ENCODE measurements at places on chromosomes 16 and 17.

- no peak for DNase-seq
These were observed 6.9 kb upstream of the GJD3 start for GRCh38 chr17:40371261-40371929.

- DNase-seq: no peak
These were observed 31.9 kb downstream of the SLFN11 start for GRCh38 chr17:35341411-35341992.

DNA sequence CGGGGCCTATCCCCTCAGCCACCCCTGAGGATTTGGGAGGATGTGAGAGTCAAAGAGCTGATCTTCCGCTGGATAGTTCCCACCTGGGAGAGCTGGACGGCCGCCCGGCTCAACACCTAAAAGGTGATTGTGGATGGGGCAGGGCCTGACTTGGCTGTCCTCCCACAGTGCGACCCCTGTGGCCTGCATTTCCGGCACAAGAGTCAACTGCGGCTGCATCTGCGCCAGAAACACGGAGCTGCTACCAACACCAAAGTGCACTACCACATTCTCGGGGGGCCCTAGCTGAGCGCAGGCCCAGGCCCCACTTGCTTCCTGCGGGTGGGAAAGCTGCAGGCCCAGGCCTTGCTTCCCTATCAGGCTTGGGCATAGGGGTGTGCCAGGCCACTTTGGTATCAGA lies 4.5 kb downstream of the BCL6B start:
- no peak for DNase-seq

- DNase-seq: no peak
These were observed 2.8 kb upstream of the MATCAP1 start for GRCh38 chr16:67186550-67186950.

DNA sequence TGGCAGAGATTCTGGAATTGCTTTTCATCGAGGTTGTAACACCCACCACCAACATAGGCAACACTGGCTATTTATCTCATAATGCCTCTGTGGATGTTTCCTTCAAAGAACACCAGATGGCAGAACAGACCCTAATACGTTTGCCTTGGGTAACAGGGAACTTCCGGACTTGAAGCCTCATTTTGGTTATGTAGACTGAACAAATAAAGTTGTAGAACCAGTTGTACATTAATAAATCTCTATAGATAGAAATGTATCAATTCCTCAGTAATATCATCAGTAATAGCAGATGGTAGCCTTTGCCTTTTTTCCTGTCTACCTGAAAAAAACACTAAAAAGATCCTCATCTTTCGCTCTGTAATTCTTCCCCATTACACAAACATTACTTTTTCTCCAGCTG lies 25.9 kb upstream of the APOH start:
- DNase-seq: no peak

DNA sequence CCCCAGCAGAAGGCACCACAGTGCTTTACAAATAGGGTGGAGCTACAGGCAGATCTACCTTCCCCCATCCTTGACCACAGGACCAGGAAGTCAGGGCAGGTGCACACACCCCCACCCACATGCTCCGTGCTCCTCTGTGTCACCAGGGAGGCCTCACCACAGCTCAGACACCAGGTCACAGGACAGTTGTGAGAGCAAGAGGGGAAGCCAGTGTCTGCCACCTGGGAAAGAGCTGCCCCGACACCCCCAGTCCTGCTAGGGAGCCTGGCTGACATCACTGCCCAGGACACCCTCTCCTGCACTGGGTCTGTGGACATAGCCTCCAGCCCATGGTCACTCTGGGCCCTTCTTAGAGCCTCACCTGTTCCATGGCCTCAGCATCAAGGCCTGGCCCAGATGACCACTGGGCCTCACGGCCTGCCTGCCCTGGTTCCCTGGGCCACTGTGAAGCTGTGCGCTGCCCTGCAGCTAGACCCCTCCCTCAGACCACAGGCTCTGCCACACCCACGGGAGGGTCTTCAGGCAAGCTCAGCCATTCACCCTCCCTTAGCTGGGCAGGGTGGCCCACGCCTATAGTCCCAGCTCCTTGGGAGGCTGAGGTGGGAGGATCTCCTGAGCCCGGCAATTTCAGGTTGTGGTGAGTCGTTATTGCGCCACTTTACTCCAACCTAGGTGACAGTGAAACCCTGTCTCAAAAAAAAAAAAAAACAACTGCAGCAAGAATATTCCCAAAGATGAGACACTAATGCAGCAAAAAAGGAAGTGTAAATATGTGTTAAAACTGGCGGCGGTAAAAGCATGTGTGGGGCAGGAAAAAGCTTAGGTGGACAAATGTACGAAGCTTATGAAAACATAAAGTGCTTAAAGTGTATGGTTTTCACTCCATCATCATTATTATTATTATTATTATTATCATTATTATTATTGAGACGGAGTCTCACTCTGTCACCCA lies 14.2 kb downstream of the POLR3K start:
- DNase-seq: no peak

- no peak for DNase-seq
These were observed 37.6 kb upstream of the PIRT start for GRCh38 chr17:10875430-10875851.

DNA sequence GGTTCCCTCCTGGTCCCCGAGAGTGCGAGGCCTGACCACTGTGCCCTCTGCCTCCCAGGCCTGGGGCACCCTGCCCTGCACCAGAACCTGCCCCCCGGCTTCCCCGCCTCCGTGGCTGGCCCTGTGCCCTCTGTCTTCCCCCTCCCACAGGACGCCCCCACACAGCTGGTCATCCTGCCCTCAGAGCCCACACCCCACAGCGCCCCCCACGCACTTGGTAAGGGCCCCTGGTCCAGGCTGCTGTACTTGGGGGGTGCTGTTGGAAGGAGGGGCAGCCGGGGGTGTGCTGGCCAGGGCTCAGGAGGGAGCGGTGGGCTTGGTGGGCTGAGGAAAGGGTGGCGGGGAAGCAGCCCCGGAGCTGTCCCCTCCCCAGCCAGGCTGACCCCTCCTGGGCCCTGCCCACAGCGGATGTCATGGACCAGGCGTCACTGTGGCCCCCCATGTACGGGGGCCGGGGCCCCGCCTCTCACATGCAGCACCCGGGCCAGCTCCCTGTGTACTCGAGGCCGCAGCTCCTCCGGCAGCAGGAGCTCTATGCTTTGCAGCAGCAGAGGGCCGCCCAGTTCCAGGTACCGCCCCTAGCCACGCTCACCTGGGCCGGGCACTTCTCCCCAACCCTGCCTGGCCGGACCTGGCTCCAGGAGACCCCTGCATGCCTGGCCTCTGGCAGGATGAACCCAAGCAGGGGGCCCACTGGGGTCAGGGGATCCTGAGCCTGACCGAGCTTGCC lies 49.5 kb downstream of the BAHCC1 start:
- DNase-seq: no peak

DNA sequence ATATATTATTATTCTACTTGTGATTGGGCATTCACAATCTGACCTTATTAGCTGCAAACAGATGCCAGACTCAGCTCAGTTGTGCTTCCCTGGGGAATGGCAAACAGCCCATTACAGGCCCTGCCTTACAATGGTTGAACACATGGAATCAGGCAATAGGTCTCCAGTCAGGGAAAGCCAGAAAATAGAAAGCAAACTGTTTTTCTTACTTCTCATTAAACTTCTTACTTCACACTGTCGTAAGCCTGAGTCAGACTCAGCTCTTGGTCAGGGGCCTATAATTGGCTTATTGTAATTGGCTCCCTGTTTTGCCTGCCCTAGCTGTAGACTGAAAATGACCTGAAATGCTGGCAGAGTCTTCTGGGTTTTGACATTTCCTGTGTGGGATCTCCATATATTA lies 77.0 kb upstream of the CA10 start:
- DNase-seq: no peak

GRCh38 chr17:1546292-1546922 lies 16.2 kb downstream of the PITPNA start:
- no peak for DNase-seq

GRCh38 chr17:63529711-63530556 lies 6.8 kb downstream of the KCNH6 start:
- DNase-seq: no peak

DNA sequence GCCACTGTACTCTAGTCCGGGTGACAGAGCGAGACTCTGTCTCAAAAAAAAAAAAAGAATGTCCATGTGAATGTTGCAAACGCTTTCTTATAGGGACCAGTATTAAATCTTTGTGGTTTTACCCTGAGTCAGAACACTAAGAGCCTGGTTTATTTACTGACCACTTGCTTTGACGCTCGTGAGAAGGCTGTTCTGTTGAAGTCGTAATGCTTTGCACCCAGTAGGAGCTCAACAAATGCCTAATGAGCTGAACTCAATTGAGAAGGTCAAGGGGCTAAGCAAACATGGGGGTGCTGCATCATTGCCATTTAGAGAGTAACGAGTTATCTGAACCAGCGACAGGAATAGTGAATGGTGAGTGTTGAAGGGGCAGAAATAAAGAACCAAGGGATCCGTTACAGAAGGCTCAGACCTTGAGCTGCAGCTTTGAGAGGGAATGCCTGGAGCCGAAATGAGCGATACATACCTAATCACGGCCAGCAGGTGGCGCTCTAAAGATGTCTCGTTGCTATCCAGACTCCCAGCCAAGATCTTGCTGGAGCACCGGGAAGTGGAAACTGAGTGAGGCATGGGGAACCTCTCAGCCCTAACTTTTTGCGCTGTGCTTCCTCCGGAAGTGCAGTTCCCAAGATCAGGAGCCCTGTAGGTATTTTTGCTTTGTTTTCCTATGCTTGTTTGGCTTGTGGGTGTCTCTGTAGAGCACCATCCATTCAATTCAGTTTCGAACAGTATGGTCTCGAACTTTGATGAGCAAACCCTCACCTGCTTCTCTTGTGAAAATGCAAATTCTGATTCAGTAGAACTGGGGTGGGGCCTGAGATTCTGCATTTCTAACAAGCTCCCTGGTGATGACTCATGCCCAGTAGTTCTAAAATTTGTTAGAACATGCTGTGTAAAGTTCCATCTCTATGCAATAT lies 12.6 kb upstream of the RNF222 start:
- DNase-seq: peak; percentile 66

DNA sequence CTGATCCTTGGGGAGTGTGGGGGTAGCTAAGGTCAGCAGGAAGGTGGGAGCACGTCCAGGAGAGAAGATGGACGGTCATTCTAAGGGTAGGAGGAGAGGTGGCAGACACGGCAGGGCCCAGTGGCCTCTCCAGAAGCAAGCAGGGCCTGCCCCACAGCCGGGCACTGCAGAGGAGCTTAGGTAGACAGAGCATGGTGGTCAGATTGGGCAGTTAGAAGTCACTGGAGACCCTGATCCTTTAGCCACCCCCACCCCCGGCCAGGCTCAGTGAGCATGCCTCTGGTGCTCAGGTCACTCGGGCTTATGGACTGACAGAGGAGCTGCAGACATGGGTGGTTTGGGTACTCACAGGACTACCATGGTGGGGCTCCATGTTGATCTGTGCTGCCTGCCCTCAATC lies 26.3 kb downstream of the NLRP1 start:
- DNase-seq: no peak

GRCh38 chr17:2955931-2956582 lies 107.3 kb downstream of the OR1D5 start:
- no peak for DNase-seq

GRCh38 chr17:39836117-39836516 lies 28.0 kb downstream of the IKZF3 start:
- DNase-seq: no peak

GRCh38 chr16:9555051-9555450 lies 463.6 kb downstream of the HAPSTR1 start:
- no peak for DNase-seq

- no peak for DNase-seq
These were observed 111.8 kb downstream of the SMG6 start for GRCh38 chr17:2191785-2192184.

GRCh38 chr16:68823401-68824135 lies 19.8 kb upstream of the TANGO6 start:
- DNase-seq: peak; percentile 3

- peak; percentile 78 for DNase-seq
These were observed 28.8 kb downstream of the DYNLRB2 start for GRCh38 chr16:80569440-80570105.

- no peak for DNase-seq
These were observed 11.8 kb upstream of the MLYCD start for GRCh38 chr16:83887080-83887479.

- DNase-seq: no peak
These were observed 2.9 kb downstream of the CDIP1 start for GRCh38 chr16:4535627-4536108.

DNA sequence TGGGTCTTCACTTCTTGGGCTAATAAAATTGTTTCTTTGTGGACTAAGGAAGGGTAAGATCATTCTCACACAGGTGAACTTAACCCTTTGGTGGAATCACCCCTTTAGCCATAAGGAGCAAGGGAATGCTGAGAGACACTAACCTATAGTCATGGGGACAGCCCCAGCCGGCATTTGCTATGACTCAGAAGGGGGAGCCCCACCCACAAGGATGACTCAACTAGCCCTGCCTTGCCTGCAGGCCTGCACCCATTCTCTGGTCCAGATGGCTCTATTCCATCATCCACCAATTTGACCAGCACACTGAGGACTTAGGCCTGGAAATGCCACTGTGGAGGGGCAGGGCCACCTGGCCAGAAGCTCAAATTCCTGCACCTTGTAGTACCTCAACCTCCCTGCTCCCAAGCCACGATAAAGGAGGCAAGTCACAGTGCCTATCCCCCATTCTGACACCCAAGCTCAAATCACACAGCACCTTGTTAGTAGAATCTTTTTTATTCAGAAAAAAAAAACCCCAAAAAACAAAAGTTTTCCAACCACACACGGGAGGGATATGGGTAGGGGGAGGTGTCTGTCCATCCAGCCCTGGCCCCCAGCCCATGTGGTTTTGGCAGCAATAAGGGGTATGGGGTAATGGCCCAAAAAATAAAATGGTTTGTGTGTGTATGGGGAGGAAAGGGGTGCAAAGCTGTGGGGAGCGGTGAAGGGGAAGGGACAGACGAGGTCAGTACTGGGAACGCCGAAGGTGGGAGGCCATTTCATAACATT lies 3.0 kb downstream of the PFN1 start:
- DNase-seq: peak; percentile 70

GRCh38 chr17:46872421-46872820 lies 21.0 kb downstream of the WNT9B start:
- no peak for DNase-seq

- DNase-seq: peak; percentile 63
These were observed 19.3 kb downstream of the CD2BP2 start for GRCh38 chr16:30335598-30336474.

DNA sequence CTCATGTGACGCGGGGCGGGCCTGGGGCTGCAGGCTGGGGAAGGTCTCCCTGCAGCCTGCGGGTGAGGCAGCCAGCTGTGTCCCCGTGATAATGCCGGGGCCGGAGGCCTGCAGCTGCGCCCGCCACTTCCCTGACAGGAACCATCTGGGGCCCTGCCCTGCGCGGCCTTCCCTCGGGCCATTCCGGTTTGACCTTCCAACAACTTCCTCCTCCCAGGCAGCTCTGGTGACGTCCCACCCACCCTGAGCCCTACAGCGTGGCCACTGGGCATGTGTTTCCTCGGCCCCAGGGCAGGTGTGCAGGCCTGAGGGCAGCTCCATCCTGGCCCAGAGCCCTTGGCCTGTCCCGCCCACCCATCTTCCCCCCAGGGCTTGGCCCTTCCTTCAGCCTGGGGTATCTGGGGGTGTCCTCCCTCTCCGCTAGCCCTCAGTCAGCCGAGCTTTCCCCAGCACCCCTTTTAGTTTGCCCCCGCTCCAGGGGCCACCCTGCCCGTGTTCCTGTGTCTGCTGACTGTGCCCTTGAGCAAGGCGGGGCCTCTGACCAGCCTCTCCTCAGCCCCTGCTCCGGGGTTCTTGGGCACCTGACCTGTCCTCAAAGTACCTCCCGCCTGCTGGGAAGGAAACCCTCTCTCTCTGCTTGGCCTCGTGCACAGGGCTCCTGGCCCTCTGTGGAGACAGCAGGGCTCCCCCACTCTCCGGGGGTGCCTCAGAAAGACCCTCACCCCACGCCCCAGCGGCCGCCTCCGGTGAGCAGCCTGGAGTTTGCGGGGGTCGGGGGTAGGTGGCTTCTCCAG lies at the start of gene CBFA2T3:
Gene CBFA2T3 (minus strand): TSS at position 190 of the 794 bp plus-strand sequence. CDS start 400 bp downstream, outside the sequence.
- DNase-seq: no peak

Data from T1000 (cell line).